ENCODE measurements at places on chromosomes 1 and 21.
A peak's percentile ranks its signal among the peaks of the same experiment; 100 is the strongest.

DNA sequence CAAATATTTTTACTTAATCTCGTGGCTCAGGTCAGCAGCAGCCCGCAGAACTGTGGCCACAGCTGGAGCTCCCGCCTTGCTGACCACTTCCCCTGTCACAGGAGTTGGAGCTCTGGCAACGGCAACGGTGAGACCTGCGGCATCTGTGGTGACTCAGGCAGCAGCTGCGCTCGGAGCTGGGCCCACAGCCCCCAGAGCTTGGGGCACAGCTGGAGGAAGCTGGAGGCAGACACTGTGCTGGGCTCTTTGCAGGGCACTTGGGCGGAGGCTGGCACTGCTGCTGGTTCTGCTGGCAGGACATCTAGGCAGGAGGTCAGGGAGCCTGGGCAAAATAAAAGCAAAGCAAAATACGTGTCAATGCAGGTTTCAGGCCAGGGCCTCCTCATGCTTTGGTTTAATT lies at the start of gene LCE3A:
TSS of gene LCE3A (minus strand) at position 301 of the 400 bp plus-strand sequence. CDS start at position 301, 0 bp downstream.
- DNase-seq: peak; percentile 2

- peak; percentile 74 for DNase-seq
Observed at GRCh38 chr1:174160109-174160473, 771 bp downstream of the RABGAP1L start.

DNA sequence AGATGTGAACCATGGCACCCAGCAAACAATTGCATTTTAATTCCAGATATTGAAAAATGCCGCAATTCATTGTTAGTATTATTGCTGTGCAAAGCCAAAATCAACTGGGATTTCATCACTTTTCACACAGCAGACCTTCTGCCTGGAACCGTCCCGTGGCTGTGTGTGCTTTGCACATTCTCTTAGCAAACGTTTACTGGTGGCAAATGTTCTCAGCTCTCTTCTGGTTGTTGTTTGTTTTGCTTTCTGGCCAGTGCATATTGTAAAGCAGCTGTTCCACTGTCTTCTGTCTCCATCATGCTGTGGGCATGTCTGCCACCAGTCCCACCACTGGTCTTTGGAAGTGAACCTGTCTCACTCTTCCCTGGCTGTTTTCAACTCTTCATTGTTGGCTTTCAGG lies 19.8 kb upstream of the TTLL10 start:
- no peak for DNase-seq

DNA sequence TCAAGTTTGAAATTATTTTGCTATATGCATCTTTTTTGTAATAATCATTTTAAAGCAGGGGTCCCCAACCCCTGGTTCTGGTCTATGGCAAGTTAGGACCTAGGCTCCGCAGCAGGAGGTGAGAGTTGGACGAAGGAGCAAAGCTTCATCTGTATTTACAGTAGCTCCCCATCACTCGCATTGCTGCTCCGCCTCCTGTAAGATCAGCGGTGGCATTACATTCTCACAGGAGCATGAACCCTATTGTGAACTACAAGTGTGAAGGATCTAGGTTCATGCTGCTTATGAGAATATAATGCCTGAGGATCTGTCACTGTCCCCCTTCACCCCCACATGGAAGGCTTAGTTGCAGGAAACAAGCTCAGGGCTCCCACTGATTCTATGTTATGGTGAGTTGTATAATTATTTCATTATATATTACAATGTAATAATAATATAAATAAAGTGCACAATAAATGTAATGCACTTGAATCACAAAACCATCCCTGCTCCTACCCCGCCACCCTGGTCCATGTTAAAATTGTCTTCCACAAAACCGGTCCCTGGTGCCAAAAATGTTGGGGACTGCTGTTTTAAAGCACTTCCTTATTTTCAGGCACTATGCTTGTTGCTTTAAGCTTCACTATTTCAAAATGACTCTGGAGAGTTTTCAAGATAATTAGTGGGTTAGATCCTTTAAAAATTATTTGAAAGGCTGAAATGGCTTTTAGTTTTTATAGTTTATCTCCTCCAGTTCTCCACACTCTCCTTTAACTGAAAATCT lies 74.8 kb downstream of the PLA2G4A start:
- DNase-seq: no peak

GRCh38 chr1:246281639-246282038 lies 225.4 kb downstream of the SMYD3 start:
- DNase-seq: no peak

- DNase-seq: no peak
Observed at GRCh38 chr1:1356796-1357401, 1.5 kb downstream of the MXRA8 start.

- peak; percentile 74 for DNase-seq
Observed at GRCh38 chr1:119279456-119280381, 88.9 kb upstream of the HAO2 start.

- peak; percentile 52 for DNase-seq
Observed at GRCh38 chr1:42379794-42380585, 602 bp upstream of the RIMKLA start.

DNA sequence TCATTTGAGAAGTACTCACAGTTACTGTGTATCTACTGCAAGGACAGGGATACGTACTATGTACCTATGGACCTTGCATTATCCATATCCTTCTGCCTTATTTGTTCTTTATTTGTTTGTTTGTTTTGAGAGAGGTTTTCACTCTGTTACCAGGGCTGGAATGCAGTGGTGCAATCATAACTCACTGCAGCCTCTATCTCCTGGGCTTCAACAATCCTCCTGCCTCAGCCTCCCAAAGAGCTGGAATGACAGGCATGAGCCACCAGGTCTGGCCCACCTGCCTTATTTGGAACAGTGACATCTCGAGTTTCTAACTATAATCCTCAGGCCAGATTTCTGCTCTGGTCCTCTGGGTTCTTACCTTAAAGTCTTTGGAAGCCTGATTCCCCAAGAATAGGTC lies 395.5 kb upstream of the PKN2 start:
- no peak for DNase-seq

GRCh38 chr1:246450611-246451251 lies 56.3 kb downstream of the SMYD3 start:
- DNase-seq: peak; percentile 51

GRCh38 chr1:51433972-51434510 lies 85.0 kb downstream of the EPS15 start:
- DNase-seq: no peak

All from GM03348 (cell line).